Gastrocnemius medialis (tissue), 4 donors: ENCODE measurements at places on chromosomes 11 and 22.

GRCh38 chr11:31301549-31302510 lies 67.7 kb downstream of the DCDC1 start:
- no peaks in the 10 kb centered on the region for H3K27me3 ChIP-seq
- H3K4me1 ChIP-seq: no peaks in the 10 kb centered on the region
- H3K27ac ChIP-seq: no peak overlapping the region
- no peak for DNase-seq
- no peaks in the 10 kb centered on the region for H3K36me3 ChIP-seq

DNA sequence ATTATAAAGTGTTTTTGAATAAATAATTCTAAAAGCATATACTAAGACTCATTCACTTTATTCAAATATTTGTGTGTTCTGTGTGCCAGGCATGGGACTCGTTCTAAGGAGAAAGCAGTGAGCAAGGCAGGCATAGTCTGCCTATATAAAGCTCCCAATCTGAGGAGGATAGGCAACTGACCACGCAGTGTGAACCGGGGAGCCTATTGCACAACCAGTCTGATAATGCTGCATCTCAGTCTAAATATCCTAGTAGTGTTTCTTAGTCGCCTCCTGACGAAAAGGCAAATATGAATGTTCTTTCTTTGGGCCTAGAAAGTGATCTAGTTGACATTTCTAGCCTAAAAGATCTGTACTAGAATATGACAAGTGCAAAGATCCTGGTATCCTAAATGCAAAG lies 98.3 kb downstream of the C11orf65 start:
- no peak overlapping the region for H3K4me3 ChIP-seq
- DNase-seq: no peak
- no peaks in the 10 kb centered on the region for H3K36me3 ChIP-seq

DNA sequence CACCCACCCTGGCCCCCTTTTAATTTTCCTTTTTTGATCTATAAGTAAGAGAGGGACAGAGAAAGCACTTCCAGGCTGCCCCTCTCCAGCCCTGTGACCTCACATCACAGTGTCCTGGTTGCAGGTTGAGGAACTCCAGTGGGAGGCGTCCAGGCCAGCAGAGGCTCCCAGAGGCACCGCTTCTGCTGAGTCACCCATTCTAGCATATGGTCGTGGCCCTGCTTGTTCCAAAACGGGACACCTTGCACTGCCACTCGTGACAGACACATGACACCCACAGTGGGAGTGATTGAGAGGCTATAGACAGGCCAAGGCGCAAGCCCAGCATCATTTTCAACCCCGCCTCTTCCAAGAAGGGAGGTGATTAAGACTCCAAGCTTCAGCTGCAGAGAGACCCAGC lies 16.0 kb upstream of the TMPRSS4 start:
- H3K27ac ChIP-seq: peak overlapping the region; percentile 69
- no peaks in the 10 kb centered on the region for H3K27me3 ChIP-seq

DNA sequence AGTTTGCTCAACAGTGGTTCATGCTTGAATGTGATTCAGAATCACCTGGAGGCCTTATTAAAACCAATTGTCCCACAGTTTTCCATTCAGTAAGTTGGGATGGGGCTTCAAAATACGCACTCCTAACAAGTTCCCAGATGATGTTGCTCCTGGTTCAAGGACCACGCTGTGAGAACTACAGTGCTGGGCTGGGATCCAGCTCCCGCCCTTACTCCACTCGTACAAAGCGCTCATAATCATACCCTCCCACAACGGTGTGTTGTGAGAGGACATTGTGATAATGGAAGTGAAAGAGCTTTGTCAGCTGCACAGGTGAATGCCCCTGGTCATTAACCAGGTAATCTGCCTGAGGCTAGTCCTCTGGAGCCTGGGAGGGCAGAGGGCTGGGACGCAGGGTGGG lies 1.3 kb upstream of the CD82 start:
- H3K4me3 ChIP-seq: peak overlapping the region; percentile 79
- H3K36me3 ChIP-seq: no peaks in the 10 kb centered on the region
- peaks cover 22% of the 10 kb centered on the region for H3K4me1 ChIP-seq
- H3K27me3 ChIP-seq: no peaks in the 10 kb centered on the region

DNA sequence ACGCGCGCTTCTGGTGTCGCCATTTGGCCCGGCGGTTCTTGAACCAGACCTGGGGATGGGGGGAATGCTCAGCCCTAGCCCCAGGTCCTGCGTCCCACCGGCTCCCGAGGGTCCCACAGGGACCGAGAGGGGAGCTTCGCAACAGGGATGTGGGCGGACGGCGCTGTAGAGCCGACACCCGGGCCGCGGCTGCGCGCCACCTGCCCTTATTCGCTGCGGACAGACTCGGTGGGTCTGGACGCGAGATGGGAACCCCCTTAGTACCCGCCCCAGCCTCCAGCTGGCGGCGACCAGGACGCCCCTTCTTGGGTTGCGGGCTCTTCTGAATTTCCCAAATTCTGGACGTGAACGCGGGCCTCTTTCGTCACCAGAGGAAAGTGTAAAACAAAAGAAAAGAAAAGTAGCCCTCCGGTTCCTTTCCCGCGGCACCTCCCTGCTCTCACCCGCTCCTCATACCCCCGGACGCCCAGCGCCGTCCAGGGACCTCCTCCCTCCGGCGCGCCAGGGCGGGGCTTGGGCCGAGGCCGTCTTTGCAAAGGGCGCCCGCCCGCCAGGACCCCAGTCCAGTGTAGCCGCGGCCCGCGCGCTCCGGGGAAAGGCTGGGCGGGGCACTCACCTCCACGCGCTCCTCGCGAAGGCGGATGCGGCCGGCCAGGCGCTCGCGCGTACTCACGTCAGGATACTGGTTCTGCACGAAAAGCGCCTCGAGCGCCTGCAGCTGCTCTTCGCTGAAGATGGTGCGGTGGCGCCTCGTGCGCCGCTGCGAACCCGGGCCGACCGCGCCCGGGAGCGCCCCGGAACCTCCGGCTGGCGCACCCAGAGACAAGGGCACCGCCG lies 827 bp downstream of the GSC2 start:
- no peaks in the 10 kb centered on the region for H3K36me3 ChIP-seq
- peaks cover 52% of the 10 kb centered on the region for H3K27me3 ChIP-seq
- H3K4me1 ChIP-seq: no peaks in the 10 kb centered on the region
- peak overlapping the region; percentile 28 for H3K4me3 ChIP-seq
- H3K27ac ChIP-seq: no peak overlapping the region

GRCh38 chr11:6362185-6362872 lies 27.9 kb upstream of the SMPD1 start:
- DNase-seq: peak; percentile 94
- H3K27me3 ChIP-seq: no peaks in the 10 kb centered on the region
- H3K36me3 ChIP-seq: no peaks in the 10 kb centered on the region
- no peak overlapping the region for H3K4me3 ChIP-seq
- peak overlapping the region; percentile 85 for H3K27ac ChIP-seq

GRCh38 chr22:23626286-23626975 lies 5.7 kb downstream of the DRICH1 start:
- no peaks in the 10 kb centered on the region for H3K4me1 ChIP-seq
- no peak overlapping the region for H3K27ac ChIP-seq
- no peaks in the 10 kb centered on the region for H3K36me3 ChIP-seq
